Activated CD4-positive, CD25-positive, alpha-beta regulatory T cell treated with anti-CD3 and anti-CD28 coated beads, Interleukin-2, amount 50 U/mL, for 16 hours (primary cell): ENCODE measurements at places on chromosomes 1 and 21.
A peak's percentile ranks its signal among the peaks of the same experiment; 100 is the strongest.

- DNase-seq: no peak
These were observed 1.5 kb upstream of the NCAM2 start for GRCh38 chr21:20996421-20997310.

GRCh38 chr1:95004013-95004412 lies 68.7 kb downstream of the ALG14 start:
- no peak for DNase-seq

GRCh38 chr21:36504067-36505058 lies 24.4 kb upstream of the CLDN14 start:
- DNase-seq: no peak

- DNase-seq: no peak
These were observed 169.5 kb upstream of the PKN2 start for GRCh38 chr1:88514544-88515060.

DNA sequence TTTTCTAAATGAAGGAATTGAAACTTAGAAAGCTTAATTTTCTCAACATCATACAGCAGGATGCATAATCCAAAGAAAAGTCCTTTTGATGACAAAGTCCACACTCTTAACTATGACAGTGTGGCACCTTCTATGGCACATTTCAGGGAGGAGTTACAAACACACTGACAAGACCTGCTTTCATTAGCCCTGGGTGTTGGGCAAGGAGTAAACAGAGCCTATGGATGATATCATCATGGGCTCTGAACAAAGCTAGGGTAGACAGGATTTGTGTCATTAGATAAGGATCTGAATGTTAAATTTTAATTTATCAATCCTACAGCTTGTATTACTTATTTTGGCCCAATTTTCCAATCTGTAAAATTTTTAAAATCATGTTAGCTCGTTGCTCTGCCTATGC lies 62.6 kb upstream of the DENND1B start:
- no peak for DNase-seq

DNA sequence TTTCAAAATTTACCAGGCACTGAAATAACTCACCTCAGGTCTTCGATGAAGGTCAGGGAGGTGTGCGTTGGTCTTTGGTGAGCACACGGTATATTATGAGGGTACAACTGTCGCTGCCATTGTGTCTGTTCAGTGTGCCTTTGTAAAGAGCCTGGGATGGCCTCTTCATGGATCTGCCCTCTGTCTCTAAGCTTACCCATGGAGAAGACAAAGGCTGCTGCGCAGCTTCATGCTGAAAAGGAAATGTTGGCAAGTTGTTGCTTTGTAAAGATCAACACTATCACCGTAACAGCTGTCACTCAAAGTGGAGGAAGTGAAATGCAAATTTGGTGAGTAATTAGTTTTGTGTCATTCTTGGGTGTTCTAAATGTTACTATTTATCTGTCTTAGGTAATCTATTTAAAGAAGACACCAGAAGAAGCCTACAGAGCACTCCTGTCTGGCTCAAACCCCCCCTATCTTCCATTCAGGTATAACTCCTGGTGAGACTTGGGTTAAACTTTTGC lies 71.6 kb downstream of the CDC14A start:
- DNase-seq: no peak

DNA sequence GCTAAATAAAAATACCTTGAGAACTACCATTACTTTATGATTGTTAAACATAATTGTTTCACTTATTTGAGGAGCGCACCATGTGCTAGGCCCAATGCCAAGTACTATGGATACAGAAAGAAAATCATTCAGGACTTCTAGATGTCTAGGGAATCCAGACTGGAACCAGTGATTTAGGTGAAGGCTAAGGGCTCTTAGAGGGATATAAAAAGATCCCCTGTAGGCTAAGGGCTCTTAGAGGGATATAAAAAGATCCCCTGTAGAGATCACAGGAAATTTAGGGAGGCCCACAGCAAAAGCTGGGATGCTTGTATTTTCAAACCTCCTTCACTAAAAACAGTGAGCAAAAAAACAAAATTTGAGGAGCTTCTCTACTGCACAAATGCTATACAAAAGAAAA lies 6.7 kb downstream of the TOR1AIP2 start:
- no peak for DNase-seq

DNA sequence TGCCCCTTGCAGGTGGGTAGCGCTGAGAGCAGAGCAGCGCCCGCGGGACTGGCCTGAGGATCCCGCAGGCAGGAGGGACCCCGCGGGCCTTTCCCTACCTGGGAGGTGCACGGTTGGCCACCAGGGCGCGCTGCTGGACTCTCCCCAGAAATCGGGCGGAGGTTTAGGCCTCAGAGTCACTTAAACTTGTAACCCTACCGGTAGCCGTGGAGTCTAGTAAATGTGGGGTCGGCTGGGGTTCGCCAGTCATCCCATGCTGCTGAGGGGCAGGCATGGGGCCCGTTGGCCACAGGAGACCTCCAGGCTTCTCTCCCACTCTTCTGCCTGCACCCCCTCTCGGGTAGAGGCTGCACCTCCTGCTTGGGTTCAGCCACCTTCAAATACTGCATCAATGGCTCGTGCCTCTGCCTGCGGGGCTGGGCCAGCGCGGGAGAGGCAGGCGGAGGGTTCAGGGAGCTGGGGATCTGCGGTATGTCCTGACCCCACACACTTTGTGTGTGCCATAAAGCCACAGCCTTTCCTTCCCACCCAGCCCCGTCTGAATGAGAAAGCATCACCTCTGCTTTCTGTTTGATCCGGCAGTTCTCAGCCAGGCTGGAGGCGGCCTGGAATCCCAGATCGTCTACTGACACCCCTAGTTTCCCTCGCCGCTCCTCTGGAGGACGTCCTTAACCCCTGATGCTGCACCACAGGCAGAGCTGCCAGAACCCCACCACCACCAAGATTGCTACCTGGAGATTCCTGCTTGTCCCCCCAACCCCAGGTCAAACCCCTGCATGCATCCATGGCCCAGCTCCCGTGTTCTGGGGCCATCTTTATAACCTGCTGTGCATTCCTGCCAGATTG lies 12.3 kb upstream of the GSTM4 start:
- peak; percentile 68 for DNase-seq

DNA sequence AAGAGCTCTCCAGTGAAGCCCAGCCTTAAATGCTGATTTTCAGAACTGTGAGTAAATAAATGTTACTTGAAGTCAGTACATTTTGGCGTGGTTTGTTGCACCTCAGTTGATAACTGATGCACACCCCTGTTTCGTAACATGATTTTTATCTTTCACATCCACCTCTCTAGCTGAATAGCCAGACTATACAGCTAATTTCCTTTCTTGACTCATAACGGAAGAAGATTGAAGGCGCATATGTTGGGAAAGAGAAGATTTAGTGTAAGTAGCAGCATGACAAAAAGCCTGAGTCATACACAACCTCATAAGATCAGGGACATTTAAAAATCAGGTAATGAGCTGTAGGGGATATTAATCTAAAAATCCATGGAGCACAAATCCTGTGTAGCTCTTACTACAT lies 716.2 kb upstream of the ZP4 start:
- DNase-seq: no peak

- no peak for DNase-seq
These were observed 3.2 kb upstream of the CCNL2 start for GRCh38 chr1:1402072-1402900.

DNA sequence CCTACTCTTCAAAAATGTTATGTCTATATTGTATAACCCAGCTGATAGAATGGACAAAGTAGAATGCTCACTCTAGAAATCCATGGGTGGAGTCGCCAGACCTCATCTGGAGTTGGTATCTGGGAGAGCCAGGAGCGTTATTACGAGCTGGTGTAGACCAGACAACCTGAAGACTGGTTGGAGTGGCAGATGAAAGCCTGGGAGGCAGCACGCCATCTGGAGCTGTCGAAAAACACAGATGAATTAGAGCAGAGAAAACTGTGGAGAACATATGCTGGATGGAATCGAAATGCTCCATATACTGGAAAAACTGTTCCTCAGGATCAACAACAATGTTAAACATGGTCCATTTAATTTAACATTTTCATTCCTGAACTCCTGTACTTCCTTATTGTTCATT lies 333.6 kb downstream of the KCTD3 start:
- no peak for DNase-seq

DNA sequence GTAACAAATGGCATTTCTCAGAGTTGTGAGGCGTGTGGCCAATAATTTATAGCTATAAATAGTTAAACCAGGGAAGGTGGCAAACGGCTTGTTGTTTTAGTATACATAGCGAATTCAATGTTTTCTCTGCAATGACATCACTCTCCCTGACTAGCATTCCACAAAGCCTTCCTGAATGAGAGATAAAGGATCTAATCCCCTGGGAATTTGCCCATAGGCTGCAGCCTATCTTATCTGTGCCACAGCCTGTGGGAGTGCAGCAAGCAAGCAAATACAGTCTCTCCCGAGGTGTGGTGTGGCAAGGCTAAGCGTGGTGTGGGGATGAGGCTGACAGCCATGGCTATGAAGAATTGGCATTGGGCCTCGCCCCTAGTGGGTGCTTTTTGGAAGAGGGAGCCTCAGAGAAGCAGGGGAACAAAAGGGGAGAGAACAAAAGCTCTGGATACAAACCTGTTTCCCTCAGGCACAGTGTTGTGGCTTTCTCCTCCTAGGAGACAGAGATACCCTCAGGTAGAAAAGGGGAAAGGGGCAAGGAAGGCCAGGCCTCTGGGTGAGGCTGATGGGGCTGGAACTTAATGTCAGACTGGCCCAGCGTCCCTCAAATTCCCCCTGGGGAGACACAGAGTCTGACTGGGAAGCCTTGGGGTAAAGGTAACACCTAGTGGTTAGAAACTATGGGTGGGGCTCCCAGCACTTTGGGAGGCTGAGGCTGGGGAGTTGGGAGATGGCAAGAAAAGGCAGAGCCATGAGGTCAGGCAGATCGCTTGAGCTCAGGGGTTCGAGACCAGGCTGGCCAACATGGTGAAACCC lies 8.9 kb downstream of the TAGLN2 start:
- no peak for DNase-seq

GRCh38 chr1:50181027-50181663 lies 72.4 kb downstream of the ELAVL4 start:
- no peak for DNase-seq

DNA sequence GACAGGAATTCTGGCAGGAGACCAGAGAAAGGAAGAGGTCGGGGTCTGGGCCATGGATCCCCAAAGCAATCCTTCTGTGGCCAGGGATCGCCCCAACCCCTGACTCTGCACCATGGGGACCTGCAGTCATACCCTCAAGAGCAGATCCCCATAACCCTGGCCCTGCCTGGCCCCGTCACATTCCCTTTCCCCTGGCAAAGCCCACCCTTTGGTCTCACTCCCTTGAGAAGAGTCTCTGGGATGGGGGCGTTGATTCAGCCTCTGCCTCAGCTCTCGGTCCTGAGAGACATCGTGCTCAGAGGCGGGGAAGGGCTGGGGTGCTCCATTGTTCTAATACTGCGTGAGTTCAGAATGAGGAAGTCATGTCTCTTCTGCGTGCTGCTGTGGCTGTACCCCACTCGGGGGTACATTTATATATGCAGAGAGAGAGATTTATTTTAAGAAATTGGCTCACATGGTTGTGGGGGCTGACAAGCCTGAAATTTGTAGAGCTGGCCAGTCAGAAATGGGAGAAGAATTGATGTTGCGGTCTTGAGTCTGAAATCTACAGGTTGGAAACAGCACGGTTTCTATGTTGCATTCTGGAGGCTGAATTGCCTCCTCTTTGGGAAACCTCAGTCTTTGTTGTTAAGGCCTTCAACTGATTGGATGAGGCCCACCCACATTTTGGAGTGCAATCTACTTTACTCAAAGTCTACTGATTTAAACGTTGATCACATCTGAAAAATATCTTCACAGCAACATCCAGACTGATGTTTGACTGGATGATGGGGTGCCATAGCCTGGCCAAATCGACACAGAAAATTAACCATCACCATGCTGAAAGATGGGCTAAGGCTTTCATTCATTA lies 4.2 kb upstream of the PADI2 start:
- DNase-seq: no peak

DNA sequence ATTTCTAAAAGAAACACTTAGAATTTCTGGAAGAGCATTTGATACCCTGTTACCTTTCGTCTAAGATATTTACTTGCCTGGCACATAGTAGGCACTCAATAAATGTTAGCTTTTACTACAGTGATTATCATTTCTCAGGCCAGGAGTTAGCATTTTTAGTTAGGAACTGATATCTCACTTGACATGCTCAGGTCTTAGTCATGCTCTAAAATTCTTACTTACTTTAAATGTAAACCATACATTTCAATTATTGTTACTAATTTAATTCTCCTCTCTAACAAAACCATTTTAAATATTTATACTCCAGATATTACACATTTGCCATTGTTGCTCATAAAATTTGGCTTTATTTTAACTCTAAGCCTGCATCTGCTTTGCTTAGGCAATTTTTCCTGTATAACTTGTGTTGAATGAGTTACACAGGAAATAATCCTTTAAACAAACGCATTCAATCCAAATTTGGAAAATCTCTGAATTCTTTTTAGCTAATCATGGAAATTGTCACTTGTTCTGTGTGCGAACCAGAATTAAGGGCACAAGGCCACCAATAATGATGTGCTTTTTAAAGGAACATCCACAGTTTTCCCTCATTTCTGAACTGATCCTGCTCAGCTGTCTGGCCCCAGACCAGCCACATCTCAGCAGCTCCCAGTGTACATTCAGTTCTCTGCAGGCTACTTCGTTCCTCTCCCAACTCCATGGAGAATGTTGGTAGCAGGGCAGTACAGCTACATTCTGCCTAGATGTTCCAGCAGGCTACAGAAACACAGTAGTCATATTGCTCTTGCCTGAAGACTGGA lies 15.6 kb downstream of the NIBAN1 start:
- no peak for DNase-seq

- no peak for DNase-seq
These were observed 29.6 kb downstream of the NVL start for GRCh38 chr1:224300346-224300745.

DNA sequence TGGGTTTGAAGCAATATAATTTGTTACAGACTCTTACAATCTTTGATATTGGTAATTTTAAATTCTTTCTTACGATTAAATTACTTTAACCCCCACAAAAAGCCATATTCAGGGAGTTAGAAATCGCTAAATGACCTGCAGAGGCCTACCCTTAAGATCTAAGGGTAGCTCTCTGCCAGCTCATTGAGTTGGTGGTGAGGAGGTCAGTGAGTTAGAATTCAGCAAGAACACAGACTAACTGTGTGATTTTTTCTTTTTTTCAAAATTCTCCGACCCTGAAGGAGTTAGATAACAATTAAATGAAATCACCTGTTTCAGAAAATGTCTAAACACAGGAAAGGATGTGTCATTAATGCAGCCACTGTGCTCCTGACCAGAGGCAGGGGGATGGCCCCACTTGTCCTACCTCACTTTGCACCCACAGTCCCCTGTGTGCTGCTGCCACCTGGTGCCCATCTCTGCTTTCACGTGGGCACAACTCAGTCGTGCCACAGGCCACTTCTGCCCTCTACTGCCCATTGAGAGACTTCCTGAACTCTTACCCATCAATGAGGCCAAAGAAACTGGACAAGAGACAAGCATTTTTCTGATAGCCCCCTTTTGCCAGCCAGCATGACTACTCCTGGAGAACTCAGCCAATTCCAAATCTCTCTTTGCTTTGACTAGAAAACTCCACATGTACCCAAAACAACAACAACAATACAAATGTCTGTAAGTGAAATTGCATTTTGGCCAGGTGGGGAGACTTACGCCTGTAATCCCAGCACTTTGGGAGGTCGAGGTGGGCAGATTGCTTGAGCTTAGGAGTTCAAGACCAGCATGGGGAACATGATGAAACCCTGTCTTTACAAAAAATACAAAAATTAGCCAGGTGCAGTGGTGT lies 8.4 kb downstream of the CFAP45 start:
- peak; percentile 48 for DNase-seq
